Stimulated activated CD4-positive, alpha-beta T cell treated with anti-CD3 and anti-CD28 coated beads, Interleukin-1b, Interleukin-23, amount 100 ng/mL, for 24 hours (primary cell): ENCODE measurements at places on chromosomes 7 and 10.

GRCh38 chr7:121563177-121563576 is 167.1 kb upstream of the FAM3C start:
- DNase-seq, result no peak

DNA sequence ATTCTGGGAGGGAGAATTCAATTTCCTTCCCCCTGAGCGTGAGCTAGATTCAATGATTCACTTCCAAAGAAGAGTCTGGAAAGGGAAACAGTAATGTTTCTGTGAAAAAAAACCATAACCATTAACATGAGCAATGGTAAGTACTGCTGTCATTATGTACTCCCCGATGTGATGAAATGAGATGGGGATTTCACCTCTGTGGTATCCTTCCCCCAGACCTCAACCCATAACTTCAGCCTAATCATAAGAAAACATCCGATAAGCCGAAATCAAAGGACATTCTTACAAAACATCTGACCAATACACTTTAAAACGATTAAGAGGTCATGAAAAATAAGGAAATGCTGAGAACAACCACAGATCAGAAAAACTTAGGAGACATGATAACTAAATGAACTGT is 27.2 kb downstream of the EZH2 start:
- DNase-seq, result no peak

DNA sequence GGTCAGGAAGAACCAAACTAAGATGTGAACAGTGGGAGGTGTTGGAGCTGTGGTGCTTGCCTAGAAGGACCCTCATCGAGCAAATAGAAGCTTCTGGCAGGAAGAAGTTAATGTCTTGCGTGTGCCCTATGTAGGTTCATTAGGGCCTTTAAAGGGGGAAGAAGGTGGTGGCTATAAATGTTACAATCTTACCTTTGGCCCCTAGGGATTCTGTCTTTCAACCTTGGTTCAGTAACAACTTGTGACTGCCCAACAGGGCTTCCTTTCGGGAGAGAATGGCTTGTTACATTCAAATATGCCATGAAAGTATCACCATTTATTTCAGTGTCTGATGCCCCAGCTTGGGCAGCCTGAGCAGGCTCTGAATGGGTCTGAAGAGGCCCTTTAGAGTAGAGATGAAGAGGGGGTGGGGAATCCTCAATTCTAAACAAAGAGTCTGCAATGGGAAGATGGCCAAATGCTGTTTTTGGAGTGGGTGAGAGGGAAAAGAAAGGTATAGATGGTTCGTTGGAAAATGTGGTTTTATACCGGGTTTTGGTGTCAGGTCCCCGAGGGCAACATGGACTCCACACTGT is 108.0 kb downstream of the TCF7L2 start:
- no peak for DNase-seq

DNA sequence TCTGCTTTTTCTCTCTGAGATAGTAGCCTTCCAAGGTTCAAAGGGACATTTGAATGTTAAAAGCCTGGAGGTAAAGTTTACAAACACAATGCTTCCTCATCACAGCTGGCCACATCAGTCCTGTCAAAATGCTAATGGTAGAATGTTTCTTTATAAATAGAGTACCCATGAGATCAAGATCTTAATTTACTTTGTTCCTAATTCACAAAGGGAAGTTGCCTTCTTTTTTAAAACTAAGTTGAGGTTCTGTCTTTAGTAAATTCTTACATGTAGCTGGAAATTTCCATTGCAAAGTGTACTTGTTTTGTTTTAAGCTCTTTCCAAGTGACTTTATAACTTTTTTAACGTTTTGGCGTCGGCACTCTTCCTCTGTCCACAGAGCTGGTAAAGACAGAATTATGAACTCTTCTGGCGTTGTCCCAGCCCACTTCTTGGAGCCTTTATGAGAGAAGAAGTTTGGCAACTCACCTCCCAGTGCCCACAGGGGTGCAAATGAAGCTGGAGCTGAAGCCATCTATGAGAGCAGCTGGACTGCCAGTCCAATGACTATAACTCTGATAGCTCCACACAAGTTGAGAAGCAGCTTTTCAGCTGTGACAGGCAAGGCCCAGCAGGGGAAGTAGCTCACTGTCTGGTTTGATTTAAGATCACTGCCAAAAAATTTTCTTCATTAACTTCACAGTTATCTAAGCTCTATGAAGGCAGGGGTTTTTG is 23.3 kb downstream of the FZD1 start:
- no peak for DNase-seq

DNA sequence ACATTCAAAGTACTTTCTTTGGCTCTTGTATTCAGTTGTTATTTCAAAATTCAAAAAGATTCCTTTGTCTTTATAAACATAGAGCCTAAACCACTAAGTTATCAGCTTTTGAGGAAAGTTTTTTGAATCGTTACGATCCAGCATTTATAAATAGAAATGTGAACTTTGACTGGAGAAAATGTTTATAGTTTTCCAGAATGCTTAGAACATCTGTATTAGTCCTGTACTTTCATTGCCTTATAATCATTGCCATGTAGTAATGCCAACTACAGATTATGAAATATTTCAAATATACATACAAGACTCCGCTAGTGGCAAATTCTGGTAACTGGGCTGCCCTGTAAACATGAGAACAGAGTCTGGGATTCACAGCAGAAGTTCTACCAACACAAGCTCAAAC is 191.3 kb upstream of the PRKCQ start:
- no peak for DNase-seq

DNA sequence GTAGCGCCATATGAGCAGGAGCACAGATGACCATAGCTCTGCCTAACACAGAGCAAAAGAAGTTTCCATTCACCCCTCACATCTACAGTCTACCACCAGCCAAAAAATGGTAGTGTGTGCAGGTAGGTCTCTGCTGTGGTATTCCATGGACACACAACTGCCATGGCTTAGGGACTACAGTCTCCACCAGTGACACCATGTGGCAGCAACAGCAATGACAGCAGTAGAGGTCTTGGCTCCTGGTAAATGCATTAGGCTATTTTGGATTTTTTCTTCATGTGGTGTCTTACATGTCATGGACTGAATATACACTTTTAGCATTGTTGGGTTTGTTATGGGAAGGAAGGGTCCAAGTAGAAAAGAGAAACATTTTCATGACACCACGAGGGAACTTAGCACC is 70.1 kb upstream of the CABCOCO1 start:
- DNase-seq, result no peak

DNA sequence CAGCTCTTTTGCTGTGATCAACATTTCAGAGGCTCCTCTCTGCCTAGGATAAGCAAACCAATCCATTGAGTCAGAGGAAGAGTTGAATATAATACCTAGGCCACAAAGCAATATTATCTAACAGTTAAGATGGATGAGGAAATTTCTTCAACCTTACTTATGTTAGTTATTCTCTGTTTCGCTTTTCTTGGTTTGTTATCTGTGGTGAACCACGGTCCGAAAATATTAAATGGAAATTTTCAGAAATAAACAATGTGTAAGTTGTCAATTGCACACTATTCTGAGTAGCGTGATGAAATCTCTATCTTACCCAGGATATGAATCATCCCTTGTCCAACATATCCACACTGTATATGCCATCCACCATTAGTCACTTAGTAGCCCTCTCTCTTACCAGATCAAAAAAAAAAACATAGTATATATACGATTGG is 1.5 kb upstream of the HTR7 start:
- DNase-seq, result no peak

DNA sequence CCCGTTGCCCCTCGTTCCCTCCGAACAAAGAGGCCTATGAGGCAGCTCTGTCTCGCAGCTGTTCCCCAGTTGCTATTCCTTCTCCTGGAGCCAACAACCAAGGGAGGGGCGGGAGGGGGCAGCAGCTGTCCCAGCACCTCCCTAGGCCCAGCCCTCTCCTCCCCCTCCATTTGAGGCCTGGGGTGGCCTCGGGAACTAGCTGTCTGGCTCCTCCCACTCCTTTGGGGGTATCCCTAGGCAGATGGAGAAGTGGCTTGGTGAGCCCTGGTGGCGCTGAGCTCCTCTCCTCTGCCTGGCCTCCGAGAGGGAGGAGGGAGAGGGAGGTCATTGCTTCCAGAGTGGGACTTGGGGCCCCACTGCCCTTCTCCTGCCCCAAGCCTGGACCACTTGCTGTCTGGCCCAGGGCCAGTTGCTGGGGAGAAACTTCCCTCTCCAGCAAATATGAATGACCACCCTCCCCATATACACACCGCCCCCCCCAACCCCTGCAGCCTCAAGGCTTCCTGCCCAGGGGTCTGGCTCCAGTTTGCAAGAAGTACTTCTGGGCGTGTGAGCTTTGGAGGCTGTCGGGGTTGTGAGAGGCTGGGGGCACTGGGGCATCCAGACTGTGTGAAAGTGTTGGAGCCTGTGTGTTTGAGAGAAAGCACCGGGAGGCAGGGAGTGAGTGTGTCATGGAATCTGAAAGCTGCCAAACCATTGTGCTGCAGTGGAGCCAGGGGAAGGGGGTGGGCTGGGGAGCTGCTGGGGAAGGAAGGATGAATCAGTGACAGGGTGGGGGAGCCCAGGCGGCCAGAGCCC is 3.1 kb downstream of the FLNC start:
- DNase-seq, result no peak

DNA sequence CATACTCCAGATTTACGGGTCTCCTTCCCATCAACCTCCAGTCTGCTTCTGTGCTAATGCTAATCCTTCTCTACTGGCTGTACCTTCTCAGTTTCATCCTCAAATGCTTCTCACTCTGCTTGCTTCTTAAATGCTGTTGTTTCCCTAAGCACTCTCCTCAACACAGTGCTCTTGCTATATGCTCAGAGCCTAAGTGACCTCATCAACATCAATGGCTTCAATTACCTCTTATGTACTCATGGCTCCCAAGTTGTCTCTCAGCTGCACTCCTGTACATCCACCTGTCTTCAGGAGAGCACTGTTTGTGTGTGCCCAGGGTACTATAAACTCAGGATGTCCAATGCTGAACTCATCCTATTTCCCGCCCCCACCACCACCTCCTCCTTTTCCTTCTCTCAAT is 22.5 kb downstream of the ELAPOR2 start:
- no peak for DNase-seq

DNA sequence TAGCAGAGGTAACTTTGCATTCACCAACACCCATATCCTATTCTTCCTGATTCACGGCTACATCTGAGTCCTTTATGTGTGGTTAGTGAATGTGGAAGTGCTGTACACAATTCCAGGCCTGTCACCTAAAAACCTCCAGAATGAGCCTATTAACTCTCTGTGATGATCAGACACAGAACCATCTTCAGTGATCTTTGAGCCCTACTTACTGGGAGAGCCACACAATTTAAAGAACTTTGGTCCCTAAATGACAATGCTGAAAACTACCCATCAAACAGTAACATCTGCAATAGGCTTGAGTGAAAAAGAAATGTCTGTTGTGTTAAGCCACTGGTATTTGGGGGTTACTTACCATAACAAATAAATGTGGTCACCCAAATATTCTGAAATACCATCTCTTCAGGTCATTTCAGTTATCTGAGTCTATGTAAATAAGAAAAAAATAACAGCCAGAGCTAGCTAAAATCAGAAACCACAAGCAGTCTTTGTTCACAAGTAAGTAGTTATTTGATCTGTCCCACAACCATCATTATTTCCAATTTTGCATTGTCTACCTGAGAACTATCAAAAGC is 145.7 kb downstream of the HGF start:
- no peak for DNase-seq

DNA sequence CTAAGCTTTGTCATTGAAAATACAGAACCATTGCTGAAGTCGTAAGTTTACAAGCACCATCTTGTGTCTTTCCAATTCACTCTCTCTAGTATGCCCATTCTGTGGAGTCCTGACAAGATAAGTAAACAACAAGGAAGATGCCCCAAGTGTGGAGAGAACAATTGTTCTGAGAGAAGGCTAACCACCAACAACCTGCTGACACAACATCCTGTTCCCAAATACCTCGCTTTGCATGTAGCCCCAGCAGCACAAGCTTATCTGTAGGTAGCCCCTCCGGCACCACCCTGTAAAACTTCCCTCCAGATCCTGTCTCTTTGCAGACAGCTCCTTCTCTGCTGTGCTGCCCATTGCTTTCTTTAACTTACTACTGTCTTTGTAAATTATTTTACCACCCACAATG is 233.3 kb upstream of the AOAH start:
- DNase-seq, result no peak

DNA sequence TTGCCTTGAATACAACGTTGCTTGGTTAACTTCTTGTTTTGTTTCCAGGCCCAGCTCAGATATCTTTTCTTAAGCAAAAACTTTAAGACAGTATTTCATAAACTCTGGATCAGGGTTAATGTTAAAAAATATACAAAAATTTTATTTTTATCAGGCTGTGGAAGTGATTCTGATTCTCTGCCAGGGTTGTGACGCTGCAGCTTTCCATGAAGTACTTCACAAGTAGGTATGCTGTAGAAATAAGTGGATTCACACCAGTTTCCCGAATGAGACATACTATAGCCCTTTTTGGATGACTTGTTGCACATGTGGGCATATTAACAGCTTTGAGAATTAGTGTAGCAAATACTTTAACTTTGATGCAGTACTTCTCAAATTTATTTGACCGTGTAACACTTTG is 70.1 kb downstream of the CDK14 start:
- DNase-seq, result no peak

DNA sequence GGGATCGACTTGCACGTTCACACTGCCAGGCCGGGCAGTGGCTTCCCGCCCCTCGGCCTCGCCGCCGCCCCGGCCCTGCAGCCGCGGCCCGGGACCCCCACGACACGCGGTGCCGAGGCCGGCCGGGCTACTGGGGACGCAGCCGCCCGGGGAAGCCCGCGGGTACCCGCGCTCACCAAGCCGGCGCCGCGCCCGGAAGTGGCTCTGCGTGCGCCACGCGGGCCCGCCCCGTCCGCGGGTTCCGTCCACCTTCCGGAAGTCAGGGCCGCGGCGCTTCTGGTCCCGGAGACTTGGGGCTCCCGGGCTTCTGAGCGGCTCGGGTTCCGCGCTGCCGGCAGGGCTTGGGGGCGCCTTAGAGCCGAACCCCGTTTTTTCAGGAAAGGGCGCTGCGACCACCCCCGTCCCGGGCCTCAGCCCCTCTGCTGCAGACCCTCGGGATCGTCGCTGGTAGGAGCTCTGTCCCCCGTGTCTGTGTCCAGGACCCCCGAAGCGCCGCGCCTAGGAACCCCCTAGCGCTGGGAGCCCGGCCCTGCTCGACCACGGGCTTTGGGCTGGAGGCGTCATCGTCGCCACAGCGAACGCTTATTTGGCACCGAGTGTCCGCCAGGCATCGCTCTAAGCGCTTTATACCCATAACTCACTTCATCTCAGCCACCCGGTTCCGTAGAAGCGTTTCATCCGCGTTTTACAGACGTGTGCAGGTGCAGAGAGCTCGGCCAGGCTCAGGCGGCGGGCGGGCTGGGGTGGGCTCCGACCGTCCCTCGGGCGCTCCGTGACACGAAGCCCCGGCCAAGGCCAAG is at the start of gene PSMG3:
TSS of gene PSMG3 (minus strand) at position 200 of the 800 bp plus-strand sequence. CDS start 693 bp downstream, outside the sequence.
- DNase-seq, result peak; percentile 73

DNA sequence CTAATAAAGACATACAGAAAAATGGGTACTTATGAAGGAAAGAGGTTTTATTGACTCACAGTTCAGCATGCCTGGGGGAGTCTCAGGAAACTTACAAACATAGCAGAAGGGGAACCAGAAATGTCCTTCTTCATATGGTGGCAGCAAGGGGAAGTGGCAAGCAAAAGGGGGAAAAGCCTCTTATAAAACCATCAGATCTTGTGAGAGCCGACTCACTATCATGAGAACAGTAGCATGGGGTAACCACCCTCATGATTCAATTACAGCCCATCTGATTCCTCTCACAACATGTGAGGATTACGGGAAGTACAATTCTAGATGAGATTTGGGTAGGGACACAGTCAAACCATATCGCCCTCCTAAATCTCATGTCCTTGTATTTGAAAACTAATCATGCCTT is 1305.4 kb upstream of the SORCS1 start:
- DNase-seq, result no peak

- no peak for DNase-seq
These were observed 133.3 kb downstream of the CCDC3 start for GRCh38 chr10:12868229-12868628.
